ENCODE measurements at places on chromosomes 3 and 15. TPM values are rescaled to one million over a fixed set of nuclear protein-coding genes. Genes with fewer than 3 reads are reported as not detected.
A peak's percentile ranks its signal among the peaks of the same experiment; 100 is the strongest.

DUOXA1 gene
- total RNA-seq: not detected

LRRC31 gene
- not detected for total RNA-seq

LRRC2 gene
- 1.9 TPM for total RNA-seq

CPNE4 gene
- total RNA-seq: not detected

KY gene
- not detected for total RNA-seq

PLD1 gene
- total RNA-seq: not detected

LYZL4 gene
- total RNA-seq: not detected

SLC22A14 gene
- total RNA-seq: not detected

TOP2B gene
- 264 TPM for total RNA-seq

ADPRH gene
- not detected for total RNA-seq

SRP14 gene
- 130 TPM for total RNA-seq

GRK7 gene
- not detected for total RNA-seq

- no peak for DNase-seq
Measured at GRCh38 chr15:59701880-59702279, 12.8 kb upstream of the BNIP2 start.

DNA sequence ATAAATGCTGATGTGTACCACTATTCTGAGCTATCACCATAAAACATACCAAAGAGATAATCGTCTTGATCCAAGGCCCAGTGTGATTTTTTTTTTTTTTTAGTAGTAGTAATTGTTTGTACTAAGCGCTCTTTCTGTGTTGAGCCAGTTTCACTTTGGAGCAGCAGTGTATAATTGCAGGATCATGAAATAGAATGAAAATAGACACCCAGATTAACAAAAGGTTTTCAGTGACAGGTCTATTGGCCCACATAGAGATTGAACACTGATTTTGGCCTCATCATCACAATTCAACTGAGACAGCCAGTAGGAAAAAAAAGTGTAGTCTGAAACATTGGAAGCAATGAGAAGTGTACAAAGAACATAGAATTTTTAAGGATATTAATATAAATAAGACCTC is 749.8 kb downstream of the NAALADL2 start:
- DNase-seq: no peak

- DNase-seq: no peak
Measured at GRCh38 chr3:146052056-146052790, 108.8 kb downstream of the PLOD2 start.

GRCh38 chr3:40718681-40719080 is 193.9 kb downstream of the ZNF621 start:
- DNase-seq: peak; percentile 87

GRCh38 chr3:117842086-117842485 is 1132.5 kb downstream of the TUSC7 start:
- DNase-seq: no peak

DNA sequence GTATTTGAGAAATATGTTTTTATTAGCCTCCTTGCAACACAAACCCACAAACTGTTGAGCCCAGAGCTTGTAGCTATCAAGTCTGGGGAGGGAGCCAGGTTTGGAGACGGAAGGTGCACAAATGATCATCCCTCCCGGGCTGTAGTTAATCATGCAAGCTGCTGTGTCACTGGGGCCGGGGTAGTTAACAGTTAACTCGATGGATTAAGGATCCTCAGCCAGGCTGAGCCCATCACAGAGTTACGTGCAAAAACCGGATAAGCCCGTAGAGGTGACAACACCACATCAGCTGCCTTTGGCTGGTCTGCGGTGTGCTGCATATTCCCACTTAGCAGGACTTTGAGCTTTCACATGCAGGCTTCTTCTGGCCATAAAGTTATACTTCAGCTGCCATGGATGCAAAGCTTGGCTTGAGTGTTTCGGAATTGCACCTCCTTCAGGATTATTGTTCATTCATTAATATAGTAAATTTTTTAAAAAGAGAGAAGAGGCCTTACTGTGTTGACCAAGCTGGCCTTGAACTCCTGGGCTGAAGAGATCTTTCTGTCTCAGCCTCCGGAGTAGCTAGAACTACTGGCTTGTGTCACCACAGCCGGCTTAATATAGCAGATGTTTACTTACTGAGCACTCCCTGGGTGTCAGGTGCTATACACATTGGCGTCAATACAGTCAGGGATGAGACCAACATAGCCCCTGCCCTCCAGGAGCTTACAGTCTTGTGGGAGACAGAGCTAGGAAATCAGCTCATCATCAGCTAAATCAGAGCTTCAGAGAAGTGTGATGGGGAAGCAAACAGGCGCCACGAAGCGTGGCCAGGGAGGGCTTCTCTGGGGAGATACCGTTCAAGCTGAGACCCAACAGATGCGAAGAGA is 226.8 kb upstream of the BHLHE40 start:
- DNase-seq: no peak

GRCh38 chr3:133023362-133023761 is 14.8 kb upstream of the TMEM108 start:
- DNase-seq: no peak

DNA sequence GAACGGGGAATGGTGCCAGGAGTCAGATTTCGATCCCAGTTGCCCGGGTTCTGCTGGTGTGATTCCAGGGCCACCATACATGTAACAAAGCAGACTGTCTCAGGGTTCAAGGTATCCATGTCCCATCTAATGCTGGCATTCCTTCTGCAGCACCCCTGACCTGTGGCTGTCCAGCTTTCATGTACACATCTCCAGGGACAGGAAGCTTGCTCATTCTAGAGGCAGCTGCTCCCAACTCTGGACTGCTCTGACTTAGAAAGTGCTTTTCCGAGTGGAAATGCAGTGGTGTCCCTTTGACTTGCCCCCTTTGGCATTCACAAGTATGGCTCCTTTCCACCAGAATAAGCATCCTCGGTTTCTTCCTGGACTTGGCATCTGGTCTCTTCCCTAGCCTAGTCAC is 30.9 kb downstream of the PML start:
- no peak for DNase-seq

DNA sequence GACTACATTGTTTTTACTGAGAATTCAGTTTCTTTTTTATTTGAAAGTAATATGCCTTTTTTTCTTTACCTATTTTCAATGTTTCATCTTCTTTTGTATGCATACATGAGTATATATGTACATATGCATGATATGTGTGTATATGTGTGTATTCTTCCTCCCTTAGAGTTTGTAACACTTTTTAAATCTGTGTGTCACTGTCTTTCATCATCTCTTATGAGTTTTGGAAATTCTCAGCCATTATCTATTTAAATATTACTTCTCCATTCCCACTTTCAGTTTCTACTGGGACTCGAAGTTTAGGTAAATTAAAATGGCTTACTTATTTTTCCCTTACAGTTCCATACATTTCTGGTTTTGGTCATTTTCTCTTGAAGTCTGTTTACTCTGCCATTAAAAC is 754.1 kb downstream of the GRM7 start:
- DNase-seq: no peak

GRCh38 chr3:10357095-10357494 is 36.2 kb upstream of the SEC13 start:
- peak; percentile 49 for DNase-seq

DNA sequence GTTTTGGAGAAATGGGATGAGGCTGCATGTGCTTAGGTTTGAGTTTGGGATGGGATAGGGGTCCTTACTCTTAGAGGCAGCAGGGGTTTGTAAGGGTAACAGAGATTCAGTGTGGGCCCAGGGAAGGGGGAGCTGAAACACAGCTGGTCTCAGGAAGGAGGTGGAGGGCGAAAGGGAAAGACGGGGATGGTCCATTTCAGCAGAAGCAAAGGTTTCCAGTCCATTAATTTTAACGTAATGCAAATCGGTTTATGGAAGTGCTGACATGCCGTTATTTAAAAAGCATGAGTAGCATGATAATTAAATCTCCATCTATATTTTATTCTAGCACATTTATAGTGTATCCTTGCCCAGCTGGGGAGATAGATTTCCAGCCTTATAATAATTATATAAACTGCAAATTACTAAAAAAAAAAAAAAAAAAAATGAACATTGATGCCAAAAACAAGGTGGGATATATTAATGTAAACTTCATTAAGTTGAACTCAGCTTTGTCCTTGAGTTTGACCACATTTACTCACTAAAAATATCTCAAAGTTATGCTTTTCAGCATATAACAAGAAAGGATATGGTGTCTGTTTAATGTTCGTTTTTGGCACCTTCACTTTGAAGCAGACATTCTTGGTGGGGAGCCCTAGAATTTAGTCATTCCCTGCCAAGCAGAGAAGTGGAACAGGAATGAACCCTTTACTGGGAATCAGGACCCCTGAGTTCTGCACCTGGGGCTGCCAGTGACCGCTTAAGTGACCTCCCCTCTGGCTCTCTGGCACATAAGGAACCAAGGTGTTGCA is 234.7 kb downstream of the THSD4 start:
- no peak for DNase-seq

DNA sequence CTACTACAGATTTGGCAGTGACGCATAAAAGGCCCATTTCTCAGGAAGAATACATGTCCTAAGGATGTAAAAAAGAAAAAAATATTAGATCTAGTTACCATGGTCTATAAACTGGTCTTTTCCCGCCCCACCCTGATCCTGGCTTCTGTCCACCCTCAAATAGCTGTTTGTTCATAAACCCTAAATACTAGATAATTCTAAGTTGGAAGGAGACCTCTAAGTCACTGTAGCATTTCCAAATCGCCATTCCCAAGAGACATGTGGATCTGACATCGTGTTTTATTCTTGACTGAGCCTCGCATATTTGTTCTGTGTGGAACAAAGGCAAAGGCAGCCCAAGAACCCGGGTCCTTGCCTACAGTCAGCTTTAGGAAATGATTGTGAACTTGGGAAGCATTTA is 49.0 kb downstream of the LMCD1 start:
- no peak for DNase-seq

DNA sequence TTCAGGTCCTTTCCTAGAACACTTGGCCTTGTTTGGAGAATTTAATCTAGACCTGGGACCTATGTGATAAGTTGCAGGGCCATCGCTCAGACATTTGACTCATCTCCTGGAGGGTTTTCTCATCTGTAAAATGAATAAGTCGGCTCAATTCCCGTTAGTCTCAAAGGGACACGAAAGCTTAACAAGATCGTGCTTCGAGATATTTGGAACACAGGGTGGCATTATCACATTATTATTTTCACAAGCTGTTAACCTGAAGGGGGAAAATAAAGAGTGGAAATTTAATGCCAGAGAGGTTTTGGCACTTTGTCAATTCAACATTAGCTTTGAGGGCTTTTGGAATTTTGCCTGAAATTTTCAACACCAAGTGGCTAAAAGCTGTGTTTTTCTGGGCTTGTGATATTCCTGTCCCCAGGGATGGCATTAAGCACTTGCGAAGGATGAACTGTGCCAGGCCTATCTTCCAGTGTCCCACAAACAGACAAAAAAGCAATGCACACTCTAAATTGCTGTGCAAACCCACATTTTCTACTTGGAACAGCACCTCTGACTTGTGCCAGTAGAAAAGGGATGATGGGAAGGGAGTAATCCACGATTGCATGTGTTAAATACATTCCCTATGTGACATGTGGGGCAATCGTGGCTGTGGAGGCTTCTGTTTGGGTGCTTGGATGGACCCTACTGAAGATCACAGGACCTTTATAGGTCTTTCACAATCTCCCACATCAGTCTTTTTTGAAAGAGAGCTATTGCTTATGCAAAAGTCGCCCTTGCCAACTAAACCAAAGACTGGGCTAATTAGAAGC is 478.7 kb downstream of the MFSD1 start:
- no peak for DNase-seq

DNA sequence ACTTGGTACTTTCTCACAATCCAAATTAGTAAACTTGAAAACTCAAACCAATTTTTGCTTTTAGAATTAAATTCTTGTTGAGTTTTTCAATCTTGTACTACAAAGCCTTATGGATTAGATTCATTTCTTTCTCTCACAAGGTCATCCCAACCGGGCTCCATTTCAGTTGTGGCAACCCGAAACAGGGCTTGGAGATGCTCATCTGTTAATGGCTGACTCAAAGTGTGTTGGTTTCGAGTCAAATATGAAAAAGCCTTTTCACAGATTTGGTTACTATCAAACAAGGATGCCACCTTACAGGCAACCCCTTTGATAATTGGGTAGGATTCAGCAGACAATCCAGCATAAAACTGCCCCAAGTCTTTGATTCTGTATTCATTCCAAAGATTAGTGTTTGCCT is 1.8 kb downstream of the EPM2AIP1 start:
- peak; percentile 26 for DNase-seq

GRCh38 chr3:142168514-142168913 is 19.2 kb upstream of the TFDP2 start:
- DNase-seq: no peak

- peak; percentile 63 for DNase-seq
Measured at GRCh38 chr3:192802957-192803899, 75.9 kb upstream of the FGF12 start.

DNA sequence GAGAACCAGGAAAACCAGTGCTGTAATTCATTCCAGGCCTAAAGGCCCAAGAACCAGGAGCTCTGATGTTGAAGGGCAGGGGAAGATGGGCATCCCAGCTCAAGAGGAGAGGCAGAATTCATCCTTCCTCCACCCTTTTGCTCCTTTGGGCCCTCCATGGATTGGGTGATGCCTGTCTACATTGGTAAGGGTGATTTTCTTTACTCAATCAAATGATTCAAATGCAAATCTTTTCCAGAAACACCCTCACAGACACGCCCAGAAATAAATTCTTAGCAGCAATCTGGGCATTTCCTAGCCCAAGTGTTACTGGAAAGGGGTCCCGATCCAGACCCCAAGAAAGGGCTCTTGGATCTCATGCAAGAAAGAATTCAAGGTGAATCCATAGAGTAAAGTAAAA is 17.6 kb upstream of the APOD start:
- DNase-seq: no peak
